Activated CD4-positive, alpha-beta T cell treated with anti-CD3 and anti-CD28 coated beads for 24 hours (primary cell): ENCODE measurements at places on chromosomes 4 and X.

DNA sequence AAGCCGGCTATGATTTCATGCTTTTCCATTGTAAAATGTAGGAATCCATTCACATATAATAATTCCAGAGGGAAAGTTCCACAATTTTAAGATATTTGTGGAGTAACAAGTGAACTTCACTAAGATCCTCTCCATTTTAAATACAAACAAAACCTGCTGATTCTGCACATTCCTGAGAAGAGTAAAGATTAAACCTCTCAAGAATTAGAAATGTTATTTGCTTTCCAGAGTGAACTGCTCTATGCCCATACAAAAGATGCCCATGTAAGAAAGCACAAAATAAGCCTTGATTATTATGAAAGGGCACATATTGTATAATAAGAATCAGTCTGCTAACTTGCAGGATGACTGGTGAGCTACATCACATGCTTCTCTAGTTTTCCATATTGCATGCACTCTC lies 241.5 kb downstream of the COX18 start:
- no peak for DNase-seq

DNA sequence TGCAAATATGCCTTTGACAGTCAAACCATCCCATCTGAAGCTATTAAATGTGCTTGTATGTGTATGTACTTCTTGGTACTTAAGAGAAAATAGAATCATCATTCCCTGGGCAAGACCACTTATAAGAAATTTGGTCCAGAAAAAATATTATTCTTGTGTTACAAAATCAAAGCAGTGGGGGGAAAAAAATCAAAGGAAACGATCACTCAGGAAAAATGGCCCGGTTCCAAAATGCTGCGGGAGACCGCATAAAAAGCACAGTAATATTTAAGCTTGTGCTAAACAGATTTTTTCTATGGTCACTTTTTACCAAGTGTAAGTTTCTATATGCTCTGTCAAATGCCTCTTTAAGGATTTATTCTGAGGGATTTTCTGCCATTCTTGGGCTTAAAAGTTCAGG lies 36.1 kb downstream of the RAI2 start:
- no peak for DNase-seq

GRCh38 chr4:77861495-77861894 lies 1.1 kb upstream of the MRPL1 start:
- DNase-seq = no peak

DNA sequence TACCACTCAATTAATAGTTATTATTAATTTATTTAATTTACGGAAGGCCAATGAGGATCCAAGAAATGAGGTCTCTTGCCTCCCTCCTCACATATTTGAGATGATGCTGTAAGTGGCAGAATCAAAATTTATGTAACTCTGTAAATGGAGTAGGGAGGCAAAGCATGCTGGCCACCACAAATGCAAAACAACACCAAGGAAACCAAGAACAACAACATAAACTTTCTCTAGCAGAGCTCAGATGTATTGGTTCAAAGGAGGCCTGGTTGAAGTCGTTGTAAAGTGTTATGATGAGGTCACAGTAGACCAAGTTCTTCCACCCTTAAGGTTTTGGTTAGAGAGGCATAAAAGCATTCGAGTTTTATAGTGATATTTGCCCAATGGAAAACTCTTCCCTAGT lies 194.8 kb upstream of the FAT1 start:
- no peak for DNase-seq

DNA sequence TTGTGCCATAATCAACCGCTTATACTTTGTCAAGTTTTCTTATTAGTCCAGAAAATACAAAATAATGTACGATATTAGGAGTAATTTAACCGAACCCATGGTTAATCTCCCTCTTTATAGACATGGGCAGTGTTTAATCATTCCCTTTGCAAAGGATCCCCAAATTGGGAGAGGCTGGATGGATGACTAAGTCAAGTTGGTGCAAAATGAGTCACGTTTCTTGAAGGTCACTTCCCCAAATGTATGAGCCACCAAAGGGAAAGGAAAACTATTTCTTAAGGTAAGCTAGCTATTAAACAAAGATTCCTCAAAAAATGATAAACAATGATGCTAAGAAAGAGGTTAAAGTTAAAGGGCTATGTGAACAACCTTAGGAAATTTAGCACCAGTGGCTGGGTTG lies 17.5 kb downstream of the MAML3 start:
- no peak for DNase-seq

DNA sequence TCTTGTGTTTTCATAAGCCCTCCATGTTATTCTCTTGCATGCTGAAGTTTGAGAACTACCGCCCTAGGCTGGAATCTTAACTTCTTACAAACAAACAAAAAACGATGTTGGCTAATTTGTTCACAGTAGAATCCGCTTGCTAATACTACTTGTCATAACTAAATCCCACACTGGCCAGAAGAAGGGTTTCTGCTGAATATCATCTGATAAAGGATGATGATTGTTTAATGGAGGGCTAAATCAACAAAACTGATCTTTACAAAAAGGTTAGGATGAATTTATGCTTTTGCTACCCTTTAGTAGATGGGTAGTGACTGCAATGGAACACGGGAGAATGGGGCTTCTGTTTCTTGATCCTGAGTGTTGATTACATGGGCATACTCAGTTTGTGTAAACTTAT lies 42.3 kb downstream of the SPATA4 start:
- no peak for DNase-seq

DNA sequence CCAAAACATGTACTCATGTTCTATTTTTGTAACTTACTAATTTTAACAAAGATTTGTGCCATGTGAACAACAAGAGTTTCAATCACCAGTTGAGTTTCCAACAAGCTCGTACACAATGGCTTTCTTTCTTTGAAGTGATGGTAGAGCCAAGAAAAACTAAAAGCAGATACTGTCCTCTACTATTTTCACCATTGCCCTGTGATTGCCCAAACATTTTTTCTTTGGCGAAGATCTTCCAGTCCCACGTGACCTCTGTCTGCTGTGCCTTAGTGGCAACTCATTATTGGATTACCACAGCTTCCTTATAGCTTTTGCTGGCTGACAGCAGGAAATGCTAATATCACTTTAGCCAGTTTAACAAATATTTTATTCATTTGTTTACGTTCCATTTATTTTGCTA lies 1147.1 kb downstream of the STIM2 start:
- DNase-seq = no peak
